ENCODE measurements at places on chromosomes 7 and 10.

GRCh38 chr7:129053938-129054437, 923 bp downstream of the TNPO3 start:
- no peak for DNase-seq

DNA sequence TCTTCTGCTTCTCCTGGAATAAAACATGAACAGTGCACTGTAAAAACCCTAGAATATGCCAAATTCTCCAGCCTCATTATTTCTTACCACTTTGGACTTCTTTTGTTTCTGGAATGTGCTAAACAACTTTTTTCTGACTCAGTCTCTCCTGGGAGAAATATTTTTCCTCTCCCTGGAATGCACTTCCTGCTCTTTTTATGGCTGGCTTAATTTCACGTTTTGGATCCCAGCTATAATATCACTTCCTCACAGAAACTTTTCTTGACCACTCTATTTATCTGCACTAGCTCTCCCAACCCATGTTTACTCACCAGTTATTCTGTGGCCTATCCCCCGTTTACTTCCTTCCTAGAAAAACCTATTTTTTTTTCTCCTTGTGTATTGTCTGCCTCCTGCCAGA, 26.7 kb downstream of the ABCB5 start:
- no peak for DNase-seq

DNA sequence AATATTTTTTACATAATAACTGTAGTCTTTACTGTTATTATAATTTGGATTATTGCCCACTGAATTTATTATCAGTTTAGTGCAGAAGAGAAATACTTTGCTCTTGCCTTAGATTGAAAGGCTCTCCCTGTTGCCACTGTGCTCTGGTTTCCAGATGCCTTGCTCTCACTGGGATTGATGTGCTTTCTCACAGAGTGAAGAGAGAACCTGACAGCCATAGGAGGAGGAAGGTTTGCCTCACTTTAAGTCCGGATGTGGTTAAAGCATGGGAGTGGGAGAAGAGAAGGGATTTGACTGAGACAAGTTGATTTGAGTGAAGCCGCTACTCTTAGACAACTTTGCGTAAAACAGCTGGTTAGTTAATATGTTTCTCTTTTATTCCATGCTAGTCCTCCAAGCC, 68.2 kb upstream of the RPA3 start:
- DNase-seq = no peak

DNA sequence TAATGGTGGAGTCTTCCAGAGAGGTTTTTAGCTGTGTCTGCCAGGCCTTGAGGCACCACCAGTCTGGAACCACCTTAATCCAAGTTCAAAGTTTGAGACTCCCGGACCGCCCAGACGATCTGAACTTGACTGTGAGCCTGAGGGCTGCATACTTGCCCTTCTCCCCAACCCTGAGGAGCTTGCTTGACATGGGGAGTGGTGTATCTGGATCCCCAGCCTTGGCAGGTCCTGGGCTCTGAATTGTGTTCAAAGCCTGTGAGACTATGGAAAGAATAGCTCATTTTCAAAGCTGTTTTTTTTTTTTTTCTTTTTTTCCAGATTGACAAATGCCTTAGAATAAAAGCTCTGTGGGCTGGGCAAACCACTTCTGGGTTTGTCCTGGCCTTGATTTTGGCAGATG, 22.3 kb upstream of the CAMK1D start:
- DNase-seq = no peak

DNA sequence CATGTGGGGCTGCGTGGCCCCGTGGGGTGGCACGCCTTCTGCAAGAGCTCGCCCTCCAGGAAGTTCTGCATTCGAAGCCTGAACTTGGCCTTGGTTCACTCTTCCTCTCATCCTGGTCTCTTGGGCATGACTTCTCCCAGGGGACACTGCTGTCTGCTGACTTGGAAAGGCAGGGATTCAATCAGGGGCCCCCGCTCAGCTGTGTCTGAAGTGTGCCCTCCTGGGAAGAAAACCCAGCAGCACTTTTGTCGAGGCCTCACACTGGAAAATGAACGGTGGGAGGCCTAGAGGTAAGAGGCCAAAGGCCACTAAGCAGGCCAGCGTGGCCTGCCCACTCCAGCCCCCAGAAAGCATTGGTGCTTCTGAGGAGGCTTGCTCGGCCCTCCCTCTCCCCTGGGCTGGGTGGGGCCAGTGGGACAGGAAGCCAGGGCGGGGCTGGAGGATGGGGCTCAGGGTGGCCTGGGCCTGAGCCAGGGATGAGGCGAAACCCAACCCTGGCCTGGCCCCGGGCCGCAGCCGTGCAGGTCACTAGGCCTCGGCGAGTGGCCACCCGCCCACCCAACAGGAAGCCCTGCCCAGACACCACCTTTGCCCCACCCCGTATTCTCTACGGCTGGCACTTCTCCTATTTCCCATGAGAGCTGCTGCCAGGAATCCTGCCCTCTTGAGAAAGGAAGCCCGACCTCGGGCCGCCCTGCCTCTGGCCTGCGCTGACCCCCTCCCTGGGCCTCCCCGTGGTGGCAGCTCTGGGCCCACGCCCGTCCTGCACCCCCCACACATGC, 81.1 kb downstream of the ZMIZ1 start:
- DNase-seq = peak; percentile 30

- DNase-seq = no peak
Observed at GRCh38 chr10:69338133-69338456, 59.8 kb downstream of the HK1 start.

DNA sequence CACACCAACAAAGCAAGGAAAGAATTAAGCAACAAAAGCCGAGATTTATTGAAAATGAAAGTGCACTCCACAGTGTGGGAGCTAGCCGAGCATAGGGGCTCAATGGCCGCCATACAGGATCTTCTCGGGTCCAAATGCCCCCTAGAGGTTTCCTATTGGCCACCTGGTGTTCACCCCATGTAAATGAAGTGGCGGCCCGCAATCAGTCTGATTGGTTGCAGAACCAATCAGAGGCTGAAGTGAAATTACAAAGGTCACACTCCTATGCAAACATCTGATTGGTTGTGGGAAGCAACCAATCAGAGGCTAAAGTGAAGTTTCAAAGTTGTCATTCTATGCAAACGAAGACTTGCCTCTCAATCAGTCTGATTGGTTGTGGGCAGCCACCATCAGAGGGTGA, 61.8 kb upstream of the SLC35B4 start:
- DNase-seq = no peak

DNA sequence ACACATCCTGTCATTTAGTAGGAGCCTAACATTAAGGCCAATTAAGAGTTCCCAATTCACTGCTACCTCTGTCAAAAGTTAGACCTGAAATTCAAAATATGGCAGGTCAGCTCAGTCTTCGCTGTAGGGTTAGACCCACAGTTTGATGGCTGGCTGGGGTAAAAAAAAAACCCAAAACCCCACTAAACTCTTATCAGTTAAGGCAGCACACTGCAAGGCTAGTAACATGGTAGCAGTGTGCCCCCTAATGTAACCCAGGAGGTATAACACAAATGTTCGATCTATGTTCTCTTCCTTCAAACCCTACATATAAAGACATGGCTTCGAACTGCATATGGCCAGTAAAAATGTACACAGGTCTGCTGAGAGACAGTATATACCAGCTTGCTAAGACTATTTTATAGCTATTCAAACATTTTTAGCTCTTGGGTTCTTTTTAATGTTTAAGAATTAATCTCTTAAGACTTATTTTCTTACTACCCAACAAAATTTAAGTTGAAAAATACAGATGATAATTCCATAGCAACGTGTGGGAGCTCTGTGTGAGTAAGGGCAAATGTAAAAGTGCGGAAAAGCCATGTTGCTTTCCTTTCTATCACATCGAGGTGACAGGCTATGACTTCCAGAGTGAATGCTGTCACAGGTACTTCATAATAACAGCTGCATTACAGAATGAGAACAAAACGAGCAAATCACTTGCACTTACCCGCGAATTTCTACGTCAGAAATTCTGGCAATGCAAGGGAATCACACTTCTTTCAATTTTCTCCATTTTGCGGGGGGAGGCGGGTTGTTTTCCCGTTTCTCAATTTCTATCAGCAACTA, 168.4 kb upstream of the IMMP2L start:
- no peak for DNase-seq

- DNase-seq = peak; percentile 61
Observed at GRCh38 chr7:44634839-44635591, 28.6 kb downstream of the OGDH start.

- DNase-seq = no peak
Observed at GRCh38 chr10:47346581-47347302, 1.4 kb upstream of the RBP3 start.

DNA sequence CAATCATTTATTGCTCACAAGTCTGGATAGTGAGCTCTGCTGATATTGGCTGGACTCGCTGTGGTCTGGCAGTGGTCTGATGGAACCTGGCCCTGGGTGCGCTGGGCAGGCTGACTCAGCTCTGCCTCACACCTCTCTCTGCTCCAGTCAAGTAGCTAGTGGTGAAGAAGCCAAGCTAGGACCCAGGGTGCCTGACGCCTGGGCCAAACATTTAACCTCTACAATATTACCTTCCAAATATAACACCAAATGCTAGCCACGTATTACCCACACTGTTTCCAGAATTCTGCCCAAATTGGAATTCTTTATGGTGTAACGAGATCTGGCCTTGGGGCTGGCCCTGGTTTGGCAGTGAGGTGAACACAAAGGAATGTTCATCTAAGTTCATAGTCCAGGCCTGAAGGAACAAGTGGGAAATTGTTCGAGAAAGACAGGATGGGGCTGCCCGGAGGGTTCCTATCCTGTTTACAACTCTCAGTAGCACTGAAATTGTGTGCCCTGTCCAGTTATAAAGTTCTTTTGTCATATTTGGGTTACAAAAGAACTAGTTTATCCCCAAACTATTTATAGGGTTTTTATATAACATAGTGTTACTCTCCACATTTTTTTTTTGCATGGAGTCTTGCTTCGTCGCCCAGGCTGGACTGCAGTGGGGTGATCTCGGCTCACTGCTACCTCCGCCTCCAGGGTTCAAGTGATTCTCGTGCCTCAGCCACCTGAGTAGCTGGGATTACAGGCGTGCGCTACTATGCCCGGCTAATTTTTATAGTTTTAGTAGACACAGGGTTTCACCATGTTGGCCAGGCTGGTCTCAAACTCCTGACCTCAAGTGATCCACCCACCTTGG, 16.3 kb downstream of the OR2AE1 start:
- DNase-seq = no peak

DNA sequence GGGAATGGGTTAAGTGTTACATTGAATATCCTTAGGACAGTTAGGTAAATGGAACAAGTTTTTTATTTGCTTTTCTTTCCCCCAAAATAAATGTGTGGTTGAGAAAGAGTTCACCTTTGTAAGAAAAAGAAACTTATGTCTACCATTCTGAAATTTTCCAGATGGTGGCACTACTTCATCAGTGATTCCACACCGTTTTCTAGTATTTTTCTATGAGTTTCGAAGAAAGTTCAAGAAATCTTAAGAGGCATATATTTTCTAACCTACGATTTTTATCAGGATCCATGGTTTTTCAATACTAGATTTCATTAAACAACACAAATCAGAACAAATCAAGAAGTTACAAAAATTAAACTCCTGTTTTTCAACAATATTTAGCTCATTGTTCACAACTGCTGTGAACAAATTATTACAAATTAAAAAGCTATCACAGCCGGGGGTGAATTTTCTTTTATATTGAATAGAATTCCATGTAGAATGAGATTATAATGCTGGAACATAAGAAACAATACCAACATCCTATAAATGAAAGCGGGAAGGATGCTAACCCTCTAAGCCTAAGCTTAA, 163.1 kb upstream of the NPVF start:
- DNase-seq = no peak

GRCh38 chr7:50858528-50859245, 76.0 kb upstream of the GRB10 start:
- DNase-seq = no peak

DNA sequence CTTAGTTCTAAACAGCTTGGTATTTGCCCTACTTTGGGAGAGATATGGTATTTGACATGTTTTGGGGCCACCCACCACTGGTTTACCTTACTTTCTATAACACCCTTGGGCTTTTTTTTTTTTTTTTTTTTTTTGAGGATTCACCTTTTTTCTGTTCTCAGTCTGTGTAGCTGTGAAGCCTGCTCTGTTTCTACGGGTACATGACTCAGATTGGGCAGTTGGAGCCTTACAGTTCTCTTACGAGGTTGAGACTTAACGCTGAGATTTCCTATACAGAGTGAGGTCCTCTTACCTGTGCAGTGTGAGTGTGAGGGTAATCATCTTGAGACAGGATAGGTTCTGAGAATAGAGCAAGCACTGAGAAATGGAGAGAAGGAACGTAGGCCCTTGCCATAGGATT, 77.5 kb downstream of the CDK13 start:
- no peak for DNase-seq

GRCh38 chr10:21496343-21497176, 28.9 kb downstream of the SKIDA1 start:
- DNase-seq = peak; percentile 51

GRCh38 chr10:80324086-80324485, 32.5 kb downstream of the DYDC1 start:
- DNase-seq = no peak

GRCh38 chr10:78755063-78755701, 313.6 kb upstream of the ZMIZ1 start:
- DNase-seq = no peak

DNA sequence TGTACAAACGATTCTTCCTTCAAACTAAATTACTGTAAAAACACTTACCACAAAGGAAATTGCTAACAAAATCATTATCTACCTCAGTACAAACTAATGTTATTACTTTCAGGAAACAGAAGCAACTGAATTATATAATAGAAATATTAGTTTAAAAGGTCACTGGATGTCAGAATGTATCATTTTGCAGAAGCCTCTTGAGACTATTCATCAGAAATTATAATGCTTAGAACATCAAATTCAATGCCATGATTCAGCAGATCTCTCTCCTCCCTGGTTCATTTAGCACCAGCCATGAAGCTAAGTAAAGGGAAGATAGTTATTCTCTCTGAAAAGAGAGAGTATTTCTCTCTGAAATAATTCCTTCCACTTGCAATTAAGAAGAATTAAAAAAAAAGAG, 223.3 kb downstream of the IMMP2L start:
- DNase-seq = no peak

- DNase-seq = no peak
Observed at GRCh38 chr7:44111761-44112160, 7.6 kb downstream of the AEBP1 start.

DNA sequence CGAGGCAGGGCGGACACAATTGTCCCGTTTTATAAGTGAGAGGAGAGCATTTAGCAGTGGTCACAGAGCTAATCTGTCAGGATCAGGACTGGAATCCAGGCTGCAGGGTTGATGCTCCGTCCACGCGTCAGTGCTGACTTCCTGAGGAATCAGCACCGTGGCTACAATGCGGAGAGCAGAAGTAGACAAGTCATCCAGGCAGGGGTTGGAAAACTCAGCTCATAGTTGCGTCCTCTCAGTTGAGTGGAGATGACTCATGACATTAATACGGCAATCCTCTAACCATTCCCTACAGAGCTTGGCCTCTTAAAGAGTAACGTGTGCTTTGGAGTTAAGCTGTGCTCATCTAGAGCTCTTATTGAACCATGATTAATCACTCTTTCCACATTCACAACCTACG, 17.1 kb upstream of the HTR5A start:
- DNase-seq = no peak

DNA sequence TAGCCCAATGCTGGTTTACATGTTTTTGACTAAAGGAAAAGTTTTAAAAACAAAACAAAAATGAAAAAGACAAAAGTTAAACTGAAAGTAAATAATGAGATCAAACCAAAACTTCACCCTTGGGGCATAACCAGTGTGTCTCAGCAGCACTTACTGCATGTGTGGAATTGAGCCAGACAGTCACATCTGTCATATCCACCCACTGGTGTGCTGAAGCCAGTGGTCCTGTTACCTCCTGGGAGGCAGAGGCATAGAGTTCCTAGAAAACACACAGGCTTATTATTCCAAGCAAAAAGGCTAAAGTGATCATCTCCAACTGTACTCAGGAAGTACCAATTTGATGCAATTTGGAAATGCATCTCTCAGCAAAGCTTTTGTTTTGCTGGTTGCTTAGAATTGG, 40.4 kb downstream of the ASAH2 start:
- DNase-seq = no peak

Data from CD4-positive, alpha-beta T cell treated with Interleukin-2 at 100 ng/mL for 4 hours (primary cell).